Activated CD8-positive, alpha-beta memory T cell treated with anti-CD3 and anti-CD28 coated beads for 1 hour (primary cell): ENCODE measurements at places on chromosomes 2 and 18.

DNA sequence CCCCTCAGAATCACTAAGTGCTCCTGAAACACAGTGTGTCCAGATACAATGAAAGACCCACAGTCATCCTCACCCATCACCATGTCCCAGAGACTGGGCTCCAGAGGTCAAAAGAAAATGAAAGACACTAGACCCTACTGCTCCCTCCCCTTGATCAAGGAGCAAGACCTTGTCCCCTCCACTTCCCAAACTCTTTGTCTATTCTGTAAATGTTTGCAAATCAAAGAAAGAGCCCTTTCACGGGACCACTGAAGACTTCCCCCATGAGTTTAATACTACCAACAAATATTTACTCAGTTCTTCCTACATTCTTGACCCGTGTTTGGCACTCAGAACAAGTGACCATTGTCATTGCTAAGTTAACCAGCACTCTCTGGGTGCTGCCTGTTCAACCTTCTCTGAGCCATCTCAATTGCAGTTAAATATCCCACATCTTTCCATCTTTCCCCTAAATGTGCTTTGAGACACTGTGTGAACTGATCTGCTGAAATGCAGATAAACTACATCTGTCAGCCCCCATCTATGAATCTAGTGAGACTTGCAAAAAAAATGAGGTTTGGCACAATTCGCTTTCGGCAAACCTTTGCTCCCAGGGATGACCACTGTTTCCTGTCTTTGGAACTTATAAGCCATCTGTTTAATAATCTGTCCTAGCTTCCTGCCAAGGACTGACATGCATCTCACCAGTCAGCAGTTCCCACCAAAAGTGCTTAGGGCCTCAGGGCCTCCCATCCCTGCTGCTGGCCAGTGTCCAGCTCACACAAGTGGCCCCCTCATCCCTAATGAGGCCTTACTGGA is 170.3 kb downstream of the GFPT1 start:
- DNase-seq, result no peak

- DNase-seq, result no peak
Observed at GRCh38 chr18:77062518-77063003, 70.0 kb downstream of the MBP start.

DNA sequence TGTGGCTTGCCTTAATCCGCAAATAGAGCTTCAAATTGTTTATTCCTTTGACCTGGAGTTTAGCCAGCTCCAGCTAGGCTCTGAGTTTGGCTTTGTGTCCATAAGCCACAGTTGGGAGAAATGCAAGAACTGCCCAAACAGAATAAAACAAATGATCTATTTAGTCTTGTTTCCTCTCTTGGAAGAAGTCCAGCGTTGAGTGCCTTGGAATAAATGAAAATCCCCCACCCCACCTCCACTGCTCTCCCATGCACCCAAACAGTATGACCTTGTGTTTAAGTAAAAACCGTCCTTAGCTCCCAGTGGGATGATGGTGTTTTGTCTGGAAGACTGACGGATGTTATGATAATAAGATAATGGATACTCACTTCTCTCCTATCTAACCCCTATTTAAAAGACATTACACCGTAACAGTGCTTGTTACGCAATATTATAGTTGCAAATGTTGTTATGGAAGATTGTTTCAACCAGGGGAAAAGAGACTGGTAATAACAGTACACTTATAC is 3.2 kb upstream of the SERPINE2 start:
- DNase-seq, result no peak

- no peak for DNase-seq
Observed at GRCh38 chr2:169365029-169365480, 2.7 kb upstream of the LRP2 start.

- no peak for DNase-seq
Observed at GRCh38 chr2:219739066-219739465, 111.6 kb downstream of the SLC4A3 start.

DNA sequence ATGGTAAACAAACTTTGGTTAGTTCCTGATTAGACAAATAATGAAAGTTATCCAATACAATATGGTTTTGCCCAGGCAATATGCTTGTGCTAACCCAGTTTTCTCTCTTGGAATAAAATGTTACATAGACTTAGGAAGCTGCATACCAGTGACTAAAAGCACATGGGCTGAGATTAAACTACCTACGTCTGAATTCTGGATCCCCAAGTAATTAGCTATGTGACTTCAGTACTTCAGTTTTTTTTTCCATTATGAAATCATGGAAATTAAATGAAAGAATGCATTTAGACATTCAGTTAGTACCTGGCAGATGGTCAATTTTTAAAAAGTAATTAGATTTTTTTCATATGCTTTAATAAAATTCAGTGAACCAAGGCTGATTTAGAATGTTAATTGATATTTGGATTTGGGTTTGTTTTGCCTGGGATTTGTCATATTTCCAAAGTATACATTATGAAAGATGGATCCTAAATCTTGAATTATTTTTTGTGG is 213.9 kb downstream of the PTH2R start:
- DNase-seq, result no peak

DNA sequence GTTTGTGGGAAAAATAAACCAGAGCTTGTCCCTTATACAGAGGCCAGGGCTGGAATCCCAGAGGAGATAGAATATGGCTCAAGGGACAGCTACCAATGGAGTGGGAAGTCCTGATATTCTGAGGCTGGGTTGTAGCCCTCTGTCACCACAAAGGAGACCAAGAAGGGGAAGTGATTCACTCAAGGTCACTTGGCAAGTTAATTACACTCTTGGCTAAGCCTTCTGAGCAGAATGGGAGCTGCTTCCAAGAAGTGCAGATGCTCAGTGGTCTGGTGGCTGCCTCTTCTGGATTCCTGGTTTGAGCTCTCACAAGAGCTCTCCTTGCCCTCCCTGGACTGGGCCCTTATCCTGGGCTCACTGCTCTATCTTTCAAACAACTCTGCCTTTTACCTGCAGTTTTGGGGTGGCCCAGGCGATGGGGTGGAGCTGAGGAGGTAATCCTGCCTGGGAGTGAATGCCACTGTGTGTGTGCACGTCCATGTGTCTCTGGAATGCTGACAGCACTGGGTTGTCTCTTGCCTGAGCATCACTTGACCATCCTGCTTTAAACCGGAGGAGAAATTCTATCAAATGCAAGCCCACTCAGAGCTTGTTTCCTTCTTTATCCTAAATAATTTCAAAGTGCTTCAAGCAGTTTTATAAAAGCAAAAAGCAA is 168.2 kb downstream of the KCNS3 start:
- DNase-seq, result no peak

- DNase-seq, result no peak
Observed at GRCh38 chr2:239072786-239073185, 224.9 kb downstream of the TWIST2 start.

DNA sequence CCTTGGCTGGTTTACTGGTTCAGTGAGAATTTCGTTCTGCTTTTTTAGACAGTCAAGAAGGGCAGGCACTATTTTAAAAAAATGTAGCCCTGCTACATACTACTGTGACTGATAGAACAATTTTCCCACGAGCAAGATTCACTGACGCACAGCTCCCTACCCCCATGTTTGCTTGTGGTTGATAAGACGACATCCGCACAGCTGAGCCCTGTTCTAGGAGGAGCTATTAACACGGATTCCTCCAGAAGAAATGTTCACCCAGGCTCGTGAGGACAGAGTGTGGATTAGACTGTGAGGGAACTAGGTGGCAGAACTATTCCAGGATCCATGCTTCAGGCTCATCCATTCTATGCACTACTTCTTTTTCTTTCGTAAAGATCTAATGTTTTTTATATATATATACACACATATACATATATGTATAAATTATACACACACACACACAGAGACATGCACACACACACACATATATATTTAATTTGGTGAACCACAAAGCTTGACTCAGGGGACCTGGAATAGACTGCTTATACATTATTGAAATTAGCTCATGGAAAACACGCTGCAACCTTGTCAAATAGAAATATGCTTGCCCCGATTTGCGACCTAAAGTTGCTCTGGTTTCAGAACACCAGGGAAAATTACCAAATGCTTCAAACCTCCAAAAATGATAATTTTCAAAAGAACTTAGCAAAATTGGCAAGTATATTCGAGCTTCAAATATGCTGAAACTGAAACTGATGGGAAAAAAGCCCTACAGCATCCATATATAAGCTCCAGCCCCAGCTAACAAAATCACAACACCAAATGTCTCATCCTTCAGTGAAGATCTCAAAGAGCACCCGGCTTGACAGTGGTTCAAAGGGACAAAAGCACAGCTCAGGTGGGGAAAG is 370.4 kb downstream of the SOCS6 start:
- no peak for DNase-seq

GRCh38 chr2:199315299-199316179 is 142.2 kb downstream of the SATB2 start:
- no peak for DNase-seq

- no peak for DNase-seq
Observed at GRCh38 chr2:236254001-236254400, 10.2 kb downstream of the ASB18 start.

DNA sequence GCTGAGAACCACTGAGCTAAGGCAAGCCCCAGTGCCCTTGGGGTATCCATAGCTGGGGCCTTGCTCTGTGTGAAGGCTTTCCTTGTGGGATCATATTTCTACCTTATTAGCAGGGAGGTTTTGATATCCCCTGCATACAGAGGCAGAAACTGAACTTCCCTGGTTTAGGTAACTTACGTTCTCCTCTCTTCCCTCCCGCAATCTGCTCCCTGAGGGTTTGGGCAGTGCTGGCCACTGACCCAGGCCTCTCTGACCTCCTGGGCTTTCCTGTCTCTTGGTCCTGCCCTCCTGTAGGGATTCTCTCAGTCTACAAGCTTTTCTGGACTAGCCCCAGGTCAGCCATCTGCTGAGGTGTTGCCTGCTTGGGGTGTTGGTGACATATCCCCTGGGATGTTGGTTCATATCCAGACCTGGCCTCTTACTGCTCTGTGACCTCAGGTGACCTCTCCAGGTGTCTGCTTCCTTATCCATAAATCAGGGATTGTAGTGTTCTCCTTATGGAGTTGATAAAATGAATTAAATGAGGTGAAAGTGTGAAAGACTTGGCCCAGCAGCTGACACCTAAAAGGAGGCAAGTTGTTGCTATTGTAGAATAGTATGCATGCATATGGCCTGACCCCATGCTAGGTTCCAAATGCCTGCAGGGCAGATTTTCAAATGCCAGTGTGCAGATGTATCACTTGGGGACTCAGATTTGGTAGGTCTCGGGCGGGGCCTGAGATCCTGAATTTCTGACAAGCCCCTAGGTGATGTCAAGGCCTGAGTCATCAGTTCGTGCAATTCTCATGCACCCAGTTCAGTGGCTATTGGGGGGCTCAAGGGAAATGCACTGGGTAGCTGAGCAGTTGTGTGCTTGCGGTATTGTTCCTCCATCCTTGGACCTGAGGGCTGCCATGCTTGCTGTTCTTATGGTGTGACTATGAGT is 106.6 kb downstream of the FHOD3 start:
- DNase-seq, result no peak

DNA sequence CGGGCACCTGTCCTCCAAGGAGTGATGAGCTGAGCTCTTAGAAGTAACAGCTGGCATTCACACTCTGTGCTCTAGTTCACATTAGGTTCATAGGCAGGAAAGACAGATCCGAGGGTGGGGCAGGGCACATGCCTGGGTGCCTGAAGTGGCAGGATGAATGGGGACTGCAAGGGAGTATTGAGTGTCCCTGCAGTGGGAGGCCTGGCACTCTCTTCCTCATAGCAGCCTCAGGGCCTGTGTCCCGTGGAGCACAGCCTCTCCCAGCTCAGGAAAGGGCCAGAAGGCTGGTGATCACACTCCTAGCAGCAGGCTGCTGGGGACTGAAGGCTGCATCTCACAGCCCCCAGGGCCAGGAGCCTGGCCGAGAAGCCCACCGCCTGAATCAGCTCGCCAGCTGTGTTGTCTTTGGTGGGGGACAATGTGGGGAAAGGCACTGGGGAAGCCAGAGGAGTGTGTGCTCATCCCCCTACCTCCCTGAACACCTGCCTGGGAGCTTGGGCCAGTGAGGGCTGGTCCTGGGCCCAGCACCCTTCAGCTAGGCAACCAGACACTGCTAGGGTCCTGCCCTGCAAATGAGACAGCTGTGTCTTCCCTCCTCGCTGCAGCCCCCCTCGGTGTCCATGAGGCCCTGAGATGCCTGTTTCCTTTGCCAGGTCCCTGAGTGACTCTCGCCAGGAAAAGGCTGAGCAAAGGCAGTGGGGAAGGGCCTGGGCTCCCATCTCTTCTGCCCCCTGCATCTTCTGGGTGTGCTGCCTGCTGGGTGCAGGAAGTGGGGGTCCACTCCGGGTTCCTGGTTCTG is 48.2 kb upstream of the HS6ST1 start:
- DNase-seq, result no peak

- no peak for DNase-seq
Observed at GRCh38 chr18:41643427-41643826, 311.6 kb upstream of the PIK3C3 start.

GRCh38 chr18:46942646-46943045 is 25.2 kb downstream of the KATNAL2 start:
- DNase-seq, result no peak

- no peak for DNase-seq
Observed at GRCh38 chr2:19664646-19665045, 237.1 kb downstream of the TTC32 start.

DNA sequence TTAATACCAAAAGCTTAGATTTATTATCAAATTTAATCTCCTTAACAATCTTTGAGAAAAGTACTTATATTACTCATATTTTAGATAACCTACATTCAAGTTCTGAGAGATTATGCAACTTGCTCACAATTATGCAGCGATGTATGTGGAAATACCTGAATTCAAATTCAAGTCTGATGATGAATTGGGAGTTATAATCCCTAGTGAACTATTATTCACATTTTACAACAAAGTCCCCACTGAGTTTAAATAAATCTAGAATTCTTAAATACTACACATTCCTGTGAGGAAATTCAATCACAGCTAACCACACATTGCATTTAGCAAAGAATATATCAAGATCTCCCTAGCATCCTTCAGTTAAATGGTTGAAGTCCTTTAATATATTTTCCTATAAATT is 278.4 kb downstream of the NOL4 start:
- DNase-seq, result no peak

DNA sequence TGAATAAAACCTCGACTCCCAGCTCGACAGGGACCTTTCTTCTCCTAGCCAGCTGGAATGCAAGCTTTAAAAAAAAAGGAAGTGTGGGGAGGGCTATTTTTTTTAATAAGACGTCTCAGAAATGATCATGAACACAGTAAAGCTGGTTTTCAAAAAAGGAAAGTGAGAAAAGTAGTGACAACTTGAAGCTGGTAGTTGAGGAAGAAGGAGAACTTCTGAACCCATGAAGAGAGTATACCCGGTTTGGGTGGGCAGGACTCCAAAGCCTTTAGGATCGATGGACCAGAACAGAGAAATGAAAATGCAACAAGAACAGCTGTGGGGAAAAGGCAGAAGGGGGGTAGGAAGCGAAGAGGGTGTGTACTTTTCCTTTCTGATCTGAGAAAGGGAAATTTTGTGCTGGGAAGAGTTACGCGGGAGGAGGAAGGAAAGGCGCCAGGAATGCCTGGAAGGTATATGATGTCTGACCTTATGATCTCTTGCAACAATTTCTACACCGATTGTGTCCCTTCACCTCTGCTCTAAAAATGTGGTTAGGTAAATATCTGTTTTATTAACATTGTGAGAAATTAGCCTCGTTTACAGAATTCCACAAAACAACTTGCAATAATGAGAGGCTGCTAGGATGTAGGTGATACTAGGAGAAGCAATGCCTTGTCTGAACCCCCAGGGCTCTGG is 22.6 kb upstream of the CYP1B1 start:
- DNase-seq, result no peak

- no peak for DNase-seq
Observed at GRCh38 chr2:166057370-166058164, 70.3 kb downstream of the SCN1A start.
